ENCODE measurements at places on chromosomes 4 and X.

DNA sequence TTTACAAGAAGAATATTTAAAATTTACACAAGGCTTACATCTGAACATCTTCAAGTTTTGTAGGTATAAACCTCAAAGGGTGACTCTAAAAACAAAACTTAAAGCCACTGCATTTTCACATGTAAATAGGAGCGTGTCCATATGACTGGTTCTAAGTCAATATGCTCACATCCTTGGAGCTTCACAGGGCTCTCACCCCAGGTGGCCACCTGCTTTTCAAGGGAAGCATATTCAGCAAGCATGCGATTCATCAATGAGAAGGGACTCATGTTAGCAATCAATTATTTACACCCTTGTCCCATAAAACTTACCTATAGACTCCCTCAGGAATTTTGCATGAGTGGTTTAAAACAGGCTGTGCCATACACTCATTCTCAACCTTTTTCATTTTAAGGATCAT, 17.8 kb upstream of the KLHL34 start:
- no peak for DNase-seq

DNA sequence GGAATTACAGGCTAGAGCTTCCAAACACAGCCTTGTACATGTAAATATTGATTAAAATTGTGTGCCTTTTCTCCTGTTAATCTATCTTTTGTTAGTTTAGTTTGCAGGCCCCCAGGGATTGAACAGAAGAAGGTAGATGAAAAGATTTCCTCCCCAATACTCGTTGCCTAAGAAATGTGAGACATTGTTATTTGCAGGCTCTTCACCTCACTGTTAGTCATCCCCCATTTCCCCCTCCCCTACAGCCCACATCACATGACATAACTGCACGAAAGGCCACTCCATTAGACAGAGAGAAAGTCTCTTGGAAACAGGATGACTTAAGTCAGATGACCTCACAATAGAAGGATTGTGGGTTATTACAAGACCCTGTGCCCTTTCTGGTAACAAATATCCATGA, 13.3 kb upstream of the MID1 start:
- DNase-seq, result peak; percentile 30

- DNase-seq, result peak; percentile 10
Measured at GRCh38 chr4:185534866-185535611, at the start of gene PDLIM3. PDLIM3 (minus strand) TSS chr4:185535507; CDS start chr4:185535434, 73 bp downstream.

DNA sequence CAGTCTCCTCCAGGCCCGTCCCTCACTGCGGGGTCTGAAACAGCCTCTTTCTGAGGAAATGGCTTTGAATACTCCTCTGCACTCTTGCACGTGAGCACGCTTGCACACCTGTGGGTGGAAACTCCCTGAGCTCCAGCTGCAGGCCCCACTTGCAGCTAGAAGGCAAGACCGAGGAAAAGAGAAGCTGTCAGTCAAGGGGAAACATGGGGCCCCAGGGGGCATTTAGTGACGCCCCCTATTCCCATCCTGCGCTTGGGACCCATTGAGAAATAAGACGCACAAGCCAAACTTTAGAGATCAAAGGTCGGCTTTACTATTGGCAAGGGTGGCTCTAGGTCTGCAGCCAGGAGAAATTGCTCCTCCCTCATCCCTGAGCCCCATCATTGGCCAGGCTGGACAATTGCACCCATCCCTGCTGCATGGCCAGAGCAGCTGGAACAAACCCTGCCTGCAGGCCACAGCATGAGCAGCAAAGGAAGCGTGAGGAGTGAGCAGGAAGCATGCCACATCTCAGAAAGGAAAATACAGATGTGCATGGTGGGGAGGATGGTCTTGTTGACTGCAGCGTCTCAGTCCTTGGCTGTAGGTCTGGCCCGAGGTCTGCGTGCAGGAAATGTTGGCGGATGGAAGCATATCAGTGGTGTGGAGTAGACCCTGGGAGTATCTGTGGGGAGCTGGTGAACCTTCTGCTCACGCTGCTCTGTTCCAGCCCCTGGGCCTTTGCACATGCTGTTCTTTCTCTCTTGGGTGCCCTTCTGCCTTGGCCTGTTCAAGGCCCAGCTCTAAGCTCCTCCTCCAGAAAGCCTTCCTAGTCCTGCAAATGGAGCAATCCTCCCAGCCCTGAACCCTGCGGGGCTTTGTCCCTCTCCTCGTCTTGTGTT, 93.9 kb downstream of the PSAPL1 start:
- DNase-seq, result no peak

DNA sequence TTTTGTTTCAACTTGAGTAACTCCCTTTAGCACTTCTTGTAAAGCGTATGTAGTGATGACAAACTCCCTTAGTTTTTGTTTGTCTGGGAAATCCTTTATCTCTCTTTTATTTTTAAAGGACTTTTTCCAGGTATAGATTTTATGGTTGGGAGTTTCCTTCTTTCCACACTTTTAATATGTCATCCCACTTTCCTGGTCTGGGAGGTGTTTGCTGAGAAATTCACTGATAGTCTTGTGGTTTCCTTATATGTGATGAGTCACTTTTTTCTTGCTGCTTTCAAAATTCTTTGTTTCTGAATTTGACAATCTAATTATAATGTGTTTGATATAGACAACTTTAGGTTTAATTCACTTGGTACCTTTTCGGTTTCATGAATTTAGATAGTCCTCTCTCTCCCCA, 353.9 kb downstream of the GPAT3 start:
- no peak for DNase-seq

DNA sequence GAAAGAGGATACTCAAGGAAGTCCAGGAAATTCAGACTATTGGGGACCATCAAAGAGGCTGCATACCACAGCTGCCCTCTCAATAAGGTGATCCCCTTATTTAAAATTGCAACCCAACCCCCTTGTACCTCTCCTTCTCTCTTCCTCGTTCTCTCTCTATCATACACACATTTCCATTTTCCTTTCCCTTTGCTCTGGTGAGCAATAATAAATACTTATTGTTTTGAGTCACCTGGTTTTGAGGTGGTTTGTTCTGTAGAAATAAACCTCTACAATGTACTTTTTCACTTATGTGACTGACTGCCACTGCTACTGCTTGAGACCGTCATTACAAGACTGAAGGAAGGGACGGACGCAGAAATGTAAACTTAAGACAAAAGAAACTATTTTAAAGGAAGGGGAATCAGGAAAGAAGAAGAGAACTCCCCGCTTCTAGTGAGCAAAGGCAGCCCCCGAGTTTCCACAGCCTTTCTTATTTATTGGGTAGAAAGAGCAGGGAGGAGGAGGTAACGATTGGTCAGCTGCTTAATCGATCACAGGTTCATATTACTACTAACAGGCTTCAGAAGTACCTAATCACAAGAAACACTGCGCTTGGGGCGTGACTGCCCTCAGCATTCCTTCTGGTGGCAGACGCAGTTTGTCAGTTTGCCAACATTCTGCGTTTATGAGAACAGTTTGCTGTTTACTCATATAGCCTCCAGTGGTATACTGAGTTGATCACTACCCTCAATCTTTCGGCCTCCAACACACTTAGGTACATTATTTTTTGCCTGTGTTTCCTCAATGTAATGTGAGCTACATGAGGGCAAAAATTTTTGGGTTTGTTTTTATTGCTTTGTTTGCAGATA, 16.9 kb upstream of the TMEM165 start:
- no peak for DNase-seq

- no peak for DNase-seq
Measured at GRCh38 chr4:147755561-147756295, 23.8 kb downstream of the ARHGAP10 start.

DNA sequence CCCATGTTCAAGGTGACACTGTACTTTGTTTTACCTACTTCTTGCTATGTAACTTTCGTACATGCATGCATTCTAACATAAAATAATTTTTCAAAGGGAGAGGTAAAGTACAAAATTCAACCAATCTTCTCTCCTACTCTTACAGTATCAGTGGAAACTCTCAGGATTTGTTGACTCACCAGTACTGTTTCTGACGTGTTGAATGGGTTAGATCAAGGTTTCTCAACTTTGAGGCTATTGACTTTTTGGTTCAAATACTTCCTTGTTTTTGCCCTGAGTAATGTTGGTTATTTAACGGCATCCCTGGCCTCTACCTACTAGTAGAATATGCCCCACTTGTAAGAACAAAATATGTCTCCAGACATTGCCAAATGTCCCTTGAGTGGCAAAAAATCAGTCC, 94.6 kb upstream of the SMAD1 start:
- no peak for DNase-seq

DNA sequence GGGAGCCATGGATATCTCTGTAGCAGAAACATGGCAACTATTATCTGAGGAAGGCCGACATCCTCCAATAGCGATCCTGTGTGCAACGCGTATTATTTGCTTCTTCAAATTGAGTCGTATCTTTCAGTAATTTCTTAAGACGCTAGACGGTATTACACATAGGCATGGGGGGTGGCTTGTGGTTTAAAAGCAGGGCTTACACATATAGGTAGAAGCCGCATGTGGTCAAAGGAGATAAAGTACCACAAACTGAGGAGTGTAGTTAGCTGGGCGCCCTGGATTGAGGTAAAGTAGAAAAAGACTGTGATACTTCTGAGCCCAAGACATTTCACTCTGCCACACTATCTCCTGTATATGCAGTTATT, 94.6 kb downstream of the SORBS2 start:
- no peak for DNase-seq

GRCh38 chr4:74540193-74540592, 95.3 kb downstream of the AREG start:
- DNase-seq, result no peak

GRCh38 chr4:173703021-173703420, 173.0 kb upstream of the HAND2 start:
- DNase-seq, result no peak

- no peak for DNase-seq
Measured at GRCh38 chr4:122167369-122167768, 15.2 kb downstream of the BLTP1 start.

GRCh38 chrX:71301195-71301924, at the start of gene ITGB1BP2:
ITGB1BP2 (plus strand) TSS chrX:71301750; CDS start chrX:71301807, 57 bp downstream.
- no peak for DNase-seq

DNA sequence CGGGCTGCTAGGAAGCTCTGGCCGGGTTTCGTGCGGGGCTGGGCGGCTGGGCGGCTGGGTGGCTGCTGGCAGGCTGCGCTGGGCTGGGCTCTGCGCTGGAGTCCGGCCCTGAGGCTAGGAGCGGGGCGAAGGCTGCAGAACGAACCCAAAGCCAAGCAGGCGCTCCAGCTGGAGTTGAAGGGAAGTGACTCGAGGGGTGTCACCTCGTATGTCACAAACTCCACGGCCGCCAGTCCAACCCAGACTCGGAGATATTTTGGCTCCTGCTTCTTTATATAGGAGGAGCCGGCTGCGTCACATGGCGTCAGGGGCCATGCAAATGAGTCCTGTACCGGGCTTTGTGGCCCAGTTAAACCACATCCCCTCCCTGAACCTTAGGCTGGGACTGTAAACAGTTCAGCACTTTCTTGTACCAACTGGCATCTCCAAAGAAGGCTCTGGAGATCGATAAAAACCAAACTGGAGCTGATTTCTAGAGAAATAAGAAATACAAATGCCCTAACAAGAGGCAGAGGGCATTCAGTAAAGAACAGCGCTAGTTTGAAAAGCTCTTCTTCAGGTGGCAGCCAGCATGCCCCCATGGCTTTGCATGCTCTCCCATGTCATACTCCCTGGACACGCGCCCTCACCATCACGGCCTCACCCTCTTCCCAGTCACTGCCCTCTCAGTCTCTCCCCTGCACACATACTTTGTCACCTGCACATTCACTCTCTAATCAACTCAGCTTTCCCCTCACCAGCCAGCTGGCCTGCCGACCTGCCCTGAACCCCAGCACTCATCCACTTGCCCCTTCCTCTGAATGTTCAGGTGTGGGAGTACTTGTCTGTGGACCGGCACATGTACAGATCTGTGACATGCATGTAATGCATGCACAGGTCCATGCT, 58.5 kb downstream of the TSC22D3 start:
- peak; percentile 35 for DNase-seq

- DNase-seq, result no peak
Measured at GRCh38 chrX:103554687-103555424, 30.5 kb upstream of the TCEAL4 start.

GRCh38 chrX:103360092-103360491, 3.8 kb downstream of the TCEAL9 start:
- DNase-seq, result no peak

GRCh38 chr4:16009153-16009552, 46.2 kb upstream of the FGFBP2 start:
- DNase-seq, result no peak

DNA sequence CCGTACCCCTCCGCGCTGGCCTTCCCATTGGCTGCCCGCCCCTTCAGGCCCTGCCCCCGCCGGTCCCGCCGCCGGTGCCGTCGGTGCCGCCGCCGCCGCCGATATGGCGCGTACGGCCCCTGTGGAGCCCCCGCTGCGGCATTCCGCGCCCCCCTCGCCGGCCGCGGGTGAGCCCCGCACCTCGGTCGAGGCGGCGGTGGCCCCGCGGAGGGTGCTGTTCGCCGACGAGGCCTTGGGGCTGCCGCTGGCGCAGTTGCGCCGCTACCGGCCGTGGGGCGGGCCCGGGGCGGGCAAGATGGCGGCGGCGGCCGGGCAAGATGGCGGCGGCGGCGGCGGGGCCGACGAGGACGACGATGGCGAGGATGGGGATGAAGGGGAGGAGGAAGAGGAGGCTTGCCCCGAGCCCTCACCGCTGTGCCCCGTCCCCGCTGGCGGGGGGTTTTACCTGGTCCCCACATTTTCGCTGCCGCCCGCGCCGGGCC, at the start of gene PPP1R3F:
PPP1R3F (plus strand) TSS at position 27 of the 482 bp plus-strand sequence; CDS start at position 104, 77 bp downstream.
- no peak for DNase-seq

DNA sequence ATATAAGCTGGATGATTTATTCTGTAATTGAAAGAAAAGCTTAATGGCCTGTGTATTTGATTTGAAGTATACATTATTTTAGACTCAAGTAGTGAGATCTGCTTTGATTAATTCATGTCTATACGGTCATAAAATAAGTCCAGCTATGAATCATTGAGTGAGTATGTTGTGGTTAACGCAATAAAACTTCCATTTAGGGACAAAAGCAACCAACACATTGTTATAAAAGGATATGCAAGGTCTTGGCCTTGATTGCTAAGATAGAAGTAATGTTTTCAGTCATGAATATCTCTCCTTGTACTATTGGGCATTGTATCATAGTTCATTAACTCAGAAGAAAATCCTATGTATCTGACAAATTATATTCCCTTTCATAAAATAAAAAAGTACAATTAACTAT, 162.1 kb downstream of the EPHA5 start:
- no peak for DNase-seq

GRCh38 chr4:59200992-59201391, 1999.1 kb upstream of the ADGRL3 start:
- DNase-seq, result no peak

GRCh38 chrX:16196829-16197228, 29.5 kb downstream of the MAGEB17 start:
- no peak for DNase-seq

- no peak for DNase-seq
Measured at GRCh38 chr4:131427000-131427399, 1722.1 kb upstream of the PCDH10 start.

- DNase-seq, result no peak
Measured at GRCh38 chr4:23710298-23710697, 179.5 kb downstream of the PPARGC1A start.

- DNase-seq, result no peak
Measured at GRCh38 chrX:41688156-41688555, 617 bp upstream of the GPR34 start.

DNA sequence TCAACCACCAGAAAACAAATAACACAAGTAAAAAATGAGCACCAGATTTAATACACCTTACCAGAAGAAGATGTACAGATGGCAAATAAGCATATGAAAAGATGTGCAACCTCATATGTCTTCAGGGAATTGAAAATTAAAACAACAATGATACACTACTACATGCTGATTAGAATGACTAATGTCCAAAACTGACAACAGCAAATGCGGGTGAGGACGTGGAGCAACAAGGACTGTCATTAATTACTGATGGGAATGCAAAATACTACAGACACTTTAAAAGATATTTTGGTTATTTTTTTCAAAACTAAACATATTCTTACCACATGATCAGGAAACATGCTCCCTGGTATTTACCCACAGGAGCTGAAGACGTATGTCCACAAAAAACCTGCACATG, 140.3 kb downstream of the FRYL start:
- no peak for DNase-seq

Data from SW 1271 (cell line).